Left renal pelvis (tissue), 4 donors: ENCODE measurements at places on chromosomes 11 and 22.

- no peak for DNase-seq
Observed at GRCh38 chr11:2580571-2581001, 119.2 kb downstream of the KCNQ1OT1 start.

- no peak for DNase-seq
Observed at GRCh38 chr11:118911880-118912741, 13.6 kb downstream of the BCL9L start.

- DNase-seq, result no peak
Observed at GRCh38 chr11:117394221-117394925, 66.7 kb downstream of the CEP164 start.

DNA sequence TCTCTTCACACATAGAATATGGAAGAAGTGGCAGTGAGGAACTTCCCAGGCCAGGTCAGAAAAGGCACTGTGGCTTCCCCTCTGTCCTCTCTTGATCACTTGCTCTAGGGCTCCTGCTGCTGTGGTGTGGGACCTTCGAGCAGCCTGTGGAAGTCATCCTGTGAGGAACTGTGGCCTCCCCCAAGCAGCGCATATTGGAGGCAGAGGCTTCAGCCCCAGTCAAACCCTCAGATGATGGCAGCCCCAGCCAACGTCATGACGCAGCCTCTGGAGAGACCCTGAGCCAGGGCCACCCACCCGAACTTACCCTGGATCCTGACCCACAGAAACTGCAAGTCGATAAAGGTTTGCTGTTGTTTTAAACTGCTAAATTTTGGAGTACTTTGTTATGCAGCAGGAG lies 444.9 kb downstream of the TBC1D22A start:
- no peak for DNase-seq

DNA sequence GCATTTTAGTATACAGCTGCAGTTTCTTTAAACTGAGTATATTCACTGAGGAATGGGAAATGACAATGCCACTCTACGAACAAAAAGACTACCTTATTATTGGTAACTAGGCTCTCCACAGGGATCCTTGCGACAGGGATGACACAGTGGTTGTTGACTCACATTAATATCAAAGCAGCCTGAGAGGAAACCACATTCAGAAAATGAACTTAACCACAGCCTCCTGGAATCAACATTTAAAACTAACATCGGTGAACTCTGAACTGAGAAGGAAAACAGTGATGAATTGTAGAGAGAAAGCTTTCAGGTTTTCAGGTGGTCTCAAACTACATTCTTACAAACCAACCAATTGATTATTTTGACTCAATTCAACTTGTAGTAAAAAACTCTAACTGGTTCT lies 90.3 kb upstream of the MTMR2 start:
- no peak for DNase-seq

- DNase-seq, result no peak
Observed at GRCh38 chr11:65382804-65383368, 440 bp upstream of the SLC25A45 start.

DNA sequence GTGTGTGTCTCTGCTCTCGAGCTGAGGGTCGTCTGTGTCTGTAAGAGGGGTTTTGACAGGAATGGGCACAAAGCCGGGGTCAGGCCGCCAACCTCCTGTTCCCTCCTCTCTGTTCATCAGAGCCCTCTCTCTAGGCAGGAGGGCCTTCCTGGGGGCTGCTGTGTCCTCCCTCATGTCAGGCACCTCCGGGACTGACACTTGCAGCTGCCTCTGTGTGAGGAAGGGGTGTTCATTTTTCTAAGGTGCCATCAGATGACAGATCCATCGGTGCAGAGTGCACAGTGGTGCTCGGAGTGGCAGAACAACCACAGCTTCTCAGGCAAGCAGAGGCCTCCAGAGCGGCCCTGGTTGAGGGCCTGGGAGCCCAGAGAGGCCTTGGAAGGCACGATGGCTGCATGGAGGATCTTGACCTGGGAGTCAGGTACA lies 265.4 kb upstream of the B3GAT1 start:
- DNase-seq, result no peak

DNA sequence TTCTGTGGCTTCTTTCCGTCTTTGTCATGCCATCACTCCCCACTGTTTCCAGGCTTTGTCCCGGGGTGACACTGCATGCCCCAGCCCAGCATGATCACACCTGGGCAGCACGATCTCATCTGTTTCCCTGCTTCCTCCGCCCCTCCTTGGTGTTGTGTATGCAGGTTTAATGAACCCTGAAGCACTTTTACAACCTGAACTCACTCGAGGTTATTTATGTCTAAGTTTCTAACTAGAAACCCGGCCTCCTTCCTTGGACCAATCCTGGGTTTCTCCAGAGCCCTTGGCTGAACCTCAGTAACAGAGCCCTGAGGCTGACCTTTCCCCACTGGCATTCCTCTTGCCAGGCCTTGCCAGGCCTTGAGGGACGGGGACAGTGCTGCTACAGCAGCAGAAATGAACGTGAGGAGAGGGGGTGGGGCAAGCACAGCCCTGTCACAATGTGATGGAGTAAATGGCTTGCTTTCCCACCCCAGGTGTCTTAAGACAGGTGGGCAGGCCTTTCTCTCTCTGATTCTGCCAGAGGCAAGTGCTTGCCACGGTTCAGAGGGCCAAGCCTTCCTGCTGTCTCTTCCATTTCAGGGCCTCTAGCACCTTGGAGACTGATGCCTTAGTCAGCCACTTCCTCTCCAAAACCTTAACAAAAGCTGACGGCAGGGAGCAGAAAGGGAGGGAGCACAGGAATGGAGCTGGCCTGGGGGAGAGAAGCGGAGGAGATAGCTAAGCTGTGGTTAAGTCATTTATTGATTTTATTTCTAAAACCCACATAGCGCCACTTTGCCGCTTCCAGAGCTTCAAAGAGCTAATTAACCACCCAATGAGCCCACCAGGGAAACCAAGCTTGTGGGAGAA lies 3.1 kb upstream of the PYGM start:
- no peak for DNase-seq

GRCh38 chr11:67054836-67055523 lies 1.7 kb upstream of the RHOD start:
- no peak for DNase-seq

- no peak for DNase-seq
Observed at GRCh38 chr11:76629853-76630599, 40.5 kb downstream of the LRRC32 start.

GRCh38 chr11:121450401-121450800 lies 1.7 kb upstream of the SORL1 start:
- DNase-seq, result no peak

- DNase-seq, result peak; percentile 16
Observed at GRCh38 chr11:16610738-16611388, 127.6 kb upstream of the C11orf58 start.

DNA sequence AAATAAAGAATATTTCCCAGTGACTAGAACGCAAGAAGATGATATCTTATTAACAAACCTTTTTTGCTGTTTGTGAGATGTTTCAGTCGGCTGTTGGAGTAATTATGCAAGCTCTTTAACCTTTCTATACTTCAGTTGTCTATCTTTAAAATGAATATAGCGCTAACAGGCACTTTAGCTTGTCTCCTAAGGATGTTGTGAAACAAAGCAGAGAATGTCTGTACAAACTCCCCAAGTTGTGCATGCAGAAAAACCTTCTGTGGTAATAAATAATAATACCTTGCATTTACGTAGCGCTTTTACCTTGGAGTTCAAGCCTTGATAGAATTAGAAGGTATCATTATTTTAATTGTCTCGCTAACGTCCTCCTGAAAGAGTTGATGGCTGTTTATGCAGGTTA lies 1.9 kb upstream of the KDM2A start:
- no peak for DNase-seq

DNA sequence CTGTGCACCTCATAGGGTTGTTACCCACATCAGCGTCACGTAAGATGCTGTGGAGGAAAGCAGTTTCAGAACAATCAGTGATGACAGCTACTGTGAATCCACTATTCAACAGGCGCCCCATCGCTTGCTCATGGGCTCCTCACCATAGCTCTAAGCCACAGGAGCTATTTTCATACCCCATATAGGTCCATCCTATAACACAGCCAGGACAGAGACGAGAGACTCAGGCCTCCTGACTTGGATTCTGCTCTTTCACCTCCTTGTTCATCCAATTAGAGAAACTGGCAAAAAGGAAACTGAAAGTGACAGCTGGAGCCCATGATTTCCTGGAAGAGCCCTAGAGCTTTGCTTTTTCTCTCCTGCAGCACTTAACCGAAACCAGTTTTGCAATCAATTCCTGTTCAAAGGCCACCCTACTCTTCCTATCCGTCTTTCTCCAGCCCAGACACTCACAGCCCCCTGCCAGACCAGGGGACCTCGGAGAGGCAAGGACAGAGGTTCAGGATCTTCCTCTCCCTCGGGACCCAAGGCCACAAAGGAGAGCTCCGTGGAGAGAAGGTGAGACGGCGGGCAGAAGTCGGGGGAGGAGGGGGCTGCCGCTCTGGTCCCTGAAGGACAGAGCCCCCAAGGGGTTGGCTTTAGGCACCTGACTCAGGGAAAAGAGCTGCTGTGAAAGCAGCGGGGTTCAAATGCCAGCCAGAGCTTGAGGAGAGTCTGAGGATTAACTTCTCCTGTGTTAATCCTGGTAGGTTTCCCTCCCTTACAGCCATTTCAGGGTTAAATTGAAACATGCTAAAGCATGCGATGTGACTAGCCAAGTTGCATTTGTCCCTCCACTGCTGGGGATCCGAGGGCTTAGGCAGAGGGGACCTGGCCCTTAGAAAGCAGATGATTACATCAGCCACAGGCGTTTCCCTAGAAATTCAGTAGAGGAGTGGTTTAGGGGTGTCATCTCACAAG lies at the start of gene APOL6:
APOL6 (plus strand) TSS at position 381 of the 960 bp plus-strand sequence. CDS start 7,980 bp downstream, outside the sequence.
- no peak for DNase-seq

DNA sequence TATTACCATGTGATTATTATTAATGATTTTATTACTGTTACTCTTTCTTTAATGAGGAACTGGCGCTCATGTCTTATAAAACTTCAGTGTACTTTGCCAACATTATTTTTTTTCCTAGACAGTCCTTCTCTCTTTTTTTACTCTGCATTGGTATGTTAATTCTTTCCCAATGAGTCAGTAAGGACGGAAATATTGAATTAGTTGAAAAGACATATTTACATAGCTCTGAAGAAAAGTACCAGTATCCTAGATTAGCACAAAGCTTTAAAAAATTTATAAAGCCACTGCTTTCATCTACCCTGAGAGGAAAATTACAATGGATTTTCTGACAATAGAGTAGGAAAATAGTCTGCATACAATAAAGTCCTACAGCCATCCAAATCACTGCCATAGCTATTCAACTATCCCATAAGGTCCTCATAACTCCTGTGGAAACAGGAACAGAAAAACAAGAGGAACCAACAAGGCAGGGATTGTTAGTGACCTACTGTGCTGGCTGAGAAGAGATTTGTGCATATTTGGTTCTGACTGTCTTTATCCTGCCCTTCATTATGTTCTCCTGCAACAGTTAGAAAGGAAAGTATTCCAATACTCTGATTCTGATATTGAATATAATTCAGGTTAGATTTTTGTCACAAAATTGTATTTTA lies 314.4 kb downstream of the AASDHPPT start:
- DNase-seq, result no peak

- no peak for DNase-seq
Observed at GRCh38 chr11:12189543-12190235, 79.3 kb downstream of the MICAL2 start.

DNA sequence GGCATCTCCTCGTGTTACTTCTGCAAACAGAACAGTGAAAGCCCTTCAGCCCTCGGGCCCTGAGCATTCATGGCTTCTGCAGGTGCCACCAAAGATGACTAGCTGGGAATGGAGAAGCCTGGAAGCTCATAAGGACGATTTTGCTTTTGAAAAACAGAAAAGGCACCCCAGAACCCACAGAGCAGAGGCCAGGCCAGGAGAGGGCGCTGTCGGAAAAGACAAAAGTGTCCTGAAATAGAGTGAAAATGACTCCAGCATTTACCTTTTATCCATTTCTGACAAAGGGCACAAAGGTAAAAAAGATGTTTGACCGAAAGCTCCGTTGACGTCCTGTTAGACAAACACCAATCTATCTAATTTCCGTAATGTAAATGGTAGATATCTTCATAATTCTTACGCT lies 37.6 kb downstream of the ZNF195 start:
- DNase-seq, result no peak

GRCh38 chr11:89181111-89181510 lies 3.4 kb downstream of the TYR start:
- no peak for DNase-seq

DNA sequence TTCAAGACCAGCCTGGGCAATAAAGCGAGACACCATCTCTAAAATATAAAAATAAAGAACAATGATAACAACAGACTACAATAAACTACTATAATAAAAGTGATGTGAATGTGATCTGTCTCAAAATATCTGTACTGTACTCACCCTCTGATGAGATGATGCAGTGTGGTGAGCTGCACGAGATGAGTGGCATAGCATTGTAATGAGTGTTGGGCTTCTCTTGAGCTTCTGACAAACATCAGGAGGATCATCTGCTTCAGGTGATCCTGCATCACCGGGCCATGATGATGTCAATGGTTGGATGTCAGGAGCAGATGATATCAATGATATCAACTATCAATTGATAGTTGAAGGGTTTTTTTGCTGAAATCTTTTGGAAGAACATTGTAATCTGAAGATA lies 52.4 kb upstream of the INCENP start:
- no peak for DNase-seq

DNA sequence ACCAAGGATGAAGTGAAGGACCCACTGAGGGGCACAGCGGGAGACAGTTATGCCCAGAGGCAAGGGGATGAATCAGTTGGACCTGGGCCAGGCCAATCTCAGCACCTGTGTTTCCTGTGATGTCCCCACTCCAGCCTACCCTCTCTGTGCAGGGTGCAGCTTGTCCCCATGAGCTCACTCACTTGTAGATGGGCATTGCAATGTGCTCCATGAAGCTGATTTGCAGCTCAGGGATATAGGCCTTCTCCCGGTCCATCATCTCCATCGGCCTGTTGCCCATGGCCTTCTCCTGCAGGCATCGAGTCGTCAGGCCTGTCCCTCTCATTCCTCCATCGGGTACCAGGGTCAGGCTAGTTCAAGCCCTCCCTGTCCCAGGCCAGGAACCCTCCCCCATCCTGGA lies 96.2 kb downstream of the PDE2A start:
- DNase-seq, result no peak

- no peak for DNase-seq
Observed at GRCh38 chr22:22930571-22931556, 43.2 kb downstream of the IGLL5 start.

GRCh38 chr11:11304550-11304949 lies 48.5 kb downstream of the CSNK2A3 start:
- DNase-seq, result no peak

GRCh38 chr11:24357620-24358410 lies 139.0 kb upstream of the LUZP2 start:
- no peak for DNase-seq

- no peak for DNase-seq
Observed at GRCh38 chr11:134479206-134480135, 67.4 kb upstream of the B3GAT1 start.

DNA sequence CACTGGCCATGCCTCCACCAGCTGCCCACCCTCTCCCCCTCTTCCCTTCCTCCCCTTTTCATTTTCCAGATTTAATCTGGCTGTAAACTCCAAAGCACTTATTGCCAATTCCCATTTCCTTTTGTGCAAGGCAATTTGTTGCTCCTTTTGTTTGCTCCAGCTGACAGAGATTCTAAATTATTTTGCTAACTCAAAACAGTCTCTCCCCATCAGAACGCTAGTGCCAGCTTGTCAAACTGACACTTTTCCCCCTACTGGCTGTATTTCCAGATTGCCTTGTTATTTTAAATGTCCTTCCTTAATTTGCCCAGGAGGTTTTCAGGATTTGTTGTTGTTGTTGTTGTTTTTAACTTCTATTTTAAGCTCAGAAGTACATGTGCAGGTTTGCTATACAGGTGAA lies 57.0 kb upstream of the PAK1 start:
- no peak for DNase-seq

GRCh38 chr11:94511932-94512781 lies at the start of gene C11orf97:
C11orf97 (plus strand) TSS chr11:94512461; CDS start chr11:94512529, 68 bp downstream.
- DNase-seq, result peak; percentile 41
